Lung (tissue), 17 donors: ENCODE measurements at places on chromosomes 1 and 21. TPM values are rescaled to one million over a fixed set of nuclear protein-coding genes. Genes with fewer than 3 reads are reported as not detected.

PALMD gene
- 16.7 TPM for polyA plus RNA-seq

DNA sequence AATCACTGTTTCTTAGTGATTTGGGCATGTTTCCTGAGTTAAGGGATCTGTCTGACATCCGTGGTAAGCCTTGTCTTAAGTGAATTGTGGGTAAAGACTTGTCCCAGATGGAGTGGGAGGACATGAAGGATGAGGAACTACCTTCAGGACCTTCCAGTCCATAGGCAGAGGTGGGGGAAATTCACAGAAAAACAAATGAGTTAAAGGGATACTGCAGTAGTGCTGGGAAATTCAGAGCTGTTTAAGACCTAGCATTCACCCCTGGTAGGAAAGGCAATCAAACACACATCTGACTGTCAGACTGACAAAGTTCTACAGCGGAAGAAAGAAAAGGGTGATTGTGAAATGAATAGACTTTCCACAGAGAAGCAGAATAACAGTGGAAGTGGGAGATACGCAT lies 3.0 kb downstream of the GNAT2 start:
- peaks cover 23% of the 10 kb centered on the region for H3K4me1 ChIP-seq
- H3K27ac ChIP-seq, result peak overlapping the region; percentile 55
- peaks cover 2% of the 10 kb centered on the region for H3K27me3 ChIP-seq
- H3K36me3 ChIP-seq, result no peaks in the 10 kb centered on the region
- H3K4me3 ChIP-seq, result no peak overlapping the region

DNA sequence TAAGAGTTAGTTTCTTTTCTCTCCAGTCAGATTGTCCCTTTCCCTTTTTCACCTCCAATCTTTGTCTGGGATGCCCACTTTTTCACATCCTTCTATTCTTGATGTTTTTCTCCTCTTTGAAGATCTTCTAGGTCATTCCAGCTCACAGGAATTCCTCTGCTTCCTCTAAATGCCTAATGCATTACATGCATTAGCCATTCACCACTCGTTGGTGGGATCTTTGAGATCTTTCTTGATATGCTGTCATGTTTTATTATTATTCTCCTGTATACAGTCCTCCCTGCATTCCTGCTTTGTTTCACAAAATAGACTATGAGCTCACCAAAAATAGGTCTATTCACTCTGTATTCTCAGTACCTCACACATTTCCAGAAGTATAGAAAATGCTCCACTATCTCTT lies 129.0 kb downstream of the LYPLAL1 start:
- no peak overlapping the region for H3K4me3 ChIP-seq
- H3K27ac ChIP-seq, result no peak overlapping the region
- no peak for DNase-seq
- no peaks in the 10 kb centered on the region for H3K27me3 ChIP-seq
- H3K36me3 ChIP-seq, result no peaks in the 10 kb centered on the region

DNA sequence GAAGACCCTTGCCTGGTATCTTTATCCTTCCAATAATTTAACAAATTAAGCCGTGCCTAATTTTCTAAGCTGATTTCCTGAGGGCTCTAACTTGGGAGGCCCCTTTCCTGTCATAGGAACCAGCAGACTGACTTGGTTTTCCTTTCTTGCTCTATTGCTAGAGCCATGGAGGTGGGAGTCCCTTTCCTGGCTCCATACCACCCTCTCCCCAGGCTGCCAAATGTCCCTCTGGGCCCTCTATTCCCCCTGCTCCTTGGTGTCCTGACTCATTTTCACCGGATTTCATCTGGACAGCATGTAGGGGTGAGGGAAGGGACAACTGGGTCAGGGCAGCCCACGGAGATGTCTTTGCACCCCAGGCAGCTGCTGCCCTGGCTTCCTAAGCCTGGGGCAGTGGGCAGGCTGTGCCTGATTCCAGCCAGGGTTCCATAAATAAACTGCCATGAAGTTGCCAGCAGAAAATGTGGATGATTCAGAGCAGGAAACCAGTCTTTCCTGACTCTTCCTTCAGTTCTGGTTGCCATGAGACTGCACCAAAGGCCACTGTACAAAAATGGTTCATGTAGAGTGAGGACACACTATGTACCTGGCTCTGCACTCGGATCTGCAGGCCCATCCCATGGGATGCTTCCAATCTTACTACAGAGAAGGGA lies 38.0 kb upstream of the SERBP1 start:
- no peak overlapping the region for H3K27ac ChIP-seq
- H3K27me3 ChIP-seq, result no peaks in the 10 kb centered on the region
- H3K36me3 ChIP-seq, result no peaks in the 10 kb centered on the region
- H3K4me3 ChIP-seq, result no peak overlapping the region
- no peak for DNase-seq

DIP2A gene
- polyA plus RNA-seq, result 24.8 TPM

DNA sequence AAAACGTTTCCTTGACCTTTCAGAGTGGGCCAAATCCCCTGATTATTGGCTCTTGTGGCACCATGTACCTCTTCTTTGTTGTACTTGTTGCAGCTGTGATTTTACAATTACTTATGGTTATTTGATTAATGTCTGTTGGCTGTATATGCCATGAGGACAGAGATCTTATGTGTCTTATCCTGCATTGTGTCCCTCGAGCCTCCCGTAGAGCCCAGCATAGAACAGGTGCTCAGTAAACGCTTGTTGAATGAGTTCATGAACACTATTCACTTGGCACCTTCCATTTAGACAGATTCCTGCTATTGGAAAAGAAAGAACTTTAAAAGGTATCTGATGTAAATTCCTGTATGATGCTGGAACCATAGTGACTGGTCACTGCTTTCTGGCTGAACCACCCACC lies 48.4 kb downstream of the PGM1 start:
- H3K36me3 ChIP-seq, result peaks cover 11% of the 10 kb centered on the region
- H3K4me3 ChIP-seq, result no peak overlapping the region

DNA sequence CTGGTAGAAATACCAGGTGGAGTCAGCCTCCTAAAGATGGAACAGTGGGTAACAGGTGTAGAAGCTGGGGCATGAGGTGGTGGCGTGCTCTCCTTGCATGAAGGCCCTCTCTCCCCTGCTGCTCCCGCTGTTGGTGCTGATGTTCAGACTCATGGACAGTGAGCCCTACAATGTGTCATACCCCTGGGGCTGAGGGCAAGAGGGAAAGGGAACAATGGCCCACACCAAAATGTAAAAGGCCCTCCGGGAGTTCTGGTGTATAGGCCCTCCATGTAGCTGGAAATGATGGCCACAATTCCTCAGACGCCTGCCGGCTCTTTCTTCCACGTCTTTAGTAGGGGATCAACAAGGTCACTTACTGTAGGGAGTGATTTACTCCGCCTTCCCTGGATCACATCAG lies 194.9 kb downstream of the DYRK1A start:
- H3K4me3 ChIP-seq, result no peak overlapping the region
- H3K27ac ChIP-seq, result no peak overlapping the region
- DNase-seq, result no peak
- no peaks in the 10 kb centered on the region for H3K27me3 ChIP-seq

DNA sequence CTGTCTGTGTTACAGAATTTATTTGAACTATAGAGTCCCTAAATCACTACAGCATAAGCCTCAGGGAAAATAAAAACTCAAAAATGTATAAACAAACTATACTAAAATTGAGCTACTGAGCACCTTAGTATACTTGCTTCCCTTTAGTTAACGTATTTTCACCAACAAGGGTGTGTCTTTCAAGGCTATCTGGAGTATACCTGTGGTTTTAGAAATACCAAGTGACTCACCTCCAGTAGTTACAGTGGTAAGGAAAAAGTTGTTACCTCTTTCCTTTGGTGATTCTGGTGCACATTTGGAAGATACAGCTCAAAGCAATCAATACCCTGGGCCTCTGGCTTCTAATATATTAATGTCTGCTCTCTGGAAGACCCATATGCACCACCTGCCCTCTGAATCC lies 68.0 kb upstream of the C1orf105 start:
- peaks cover 13% of the 10 kb centered on the region for H3K4me1 ChIP-seq
- H3K36me3 ChIP-seq, result no peaks in the 10 kb centered on the region
- DNase-seq, result no peak

ADAMTSL4 gene
- 59.5 TPM for polyA plus RNA-seq

DNA sequence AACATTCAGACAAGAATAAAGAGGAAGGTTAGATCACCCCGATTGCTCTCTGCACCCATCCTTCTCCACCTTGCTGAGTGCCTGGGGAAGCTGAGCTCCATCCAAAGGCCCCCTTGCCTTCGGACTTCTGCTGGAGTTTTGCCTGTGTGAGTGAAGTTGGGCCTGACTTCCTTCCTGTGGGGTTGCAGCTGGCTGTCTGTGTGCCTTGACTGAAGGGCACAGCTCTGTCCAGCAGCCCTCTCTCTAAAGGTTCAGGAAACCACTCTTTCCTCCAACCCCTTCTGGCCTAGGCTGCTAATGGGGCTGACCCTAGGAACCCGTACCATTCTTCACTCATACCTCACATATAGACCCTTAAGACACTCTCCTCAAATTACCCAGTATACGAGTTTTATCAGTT lies 173.4 kb upstream of the HMCN1 start:
- H3K27me3 ChIP-seq, result no peaks in the 10 kb centered on the region
- peaks cover 3% of the 10 kb centered on the region for H3K4me1 ChIP-seq
- H3K36me3 ChIP-seq, result no peaks in the 10 kb centered on the region

GRCh38 chr1:10399444-10399941 lies 629 bp downstream of the PGD start:
- H3K36me3 ChIP-seq, result peaks cover 10% of the 10 kb centered on the region
- peak overlapping the region; percentile 93 for H3K27ac ChIP-seq
- no peaks in the 10 kb centered on the region for H3K27me3 ChIP-seq
- DNase-seq, result peak; percentile 53

SLC30A10 gene
- polyA plus RNA-seq, result not detected

- no peaks in the 10 kb centered on the region for H3K36me3 ChIP-seq
- H3K27ac ChIP-seq, result no peak overlapping the region
- no peak for DNase-seq
These were observed 8.8 kb upstream of the ZNF124 start for GRCh38 chr1:247180581-247180980.

GRCh38 chr1:66383611-66384010 lies 150.3 kb upstream of the SGIP1 start:
- H3K27me3 ChIP-seq, result no peaks in the 10 kb centered on the region
- no peak overlapping the region for H3K27ac ChIP-seq
- H3K4me3 ChIP-seq, result no peak overlapping the region
- DNase-seq, result no peak

- H3K4me1 ChIP-seq, result peaks cover 5% of the 10 kb centered on the region
- no peak for DNase-seq
- no peaks in the 10 kb centered on the region for H3K36me3 ChIP-seq
- H3K27me3 ChIP-seq, result no peaks in the 10 kb centered on the region
- H3K27ac ChIP-seq, result no peak overlapping the region
These were observed 216.3 kb upstream of the CAMK1G start for GRCh38 chr1:209367061-209367772.

DNA sequence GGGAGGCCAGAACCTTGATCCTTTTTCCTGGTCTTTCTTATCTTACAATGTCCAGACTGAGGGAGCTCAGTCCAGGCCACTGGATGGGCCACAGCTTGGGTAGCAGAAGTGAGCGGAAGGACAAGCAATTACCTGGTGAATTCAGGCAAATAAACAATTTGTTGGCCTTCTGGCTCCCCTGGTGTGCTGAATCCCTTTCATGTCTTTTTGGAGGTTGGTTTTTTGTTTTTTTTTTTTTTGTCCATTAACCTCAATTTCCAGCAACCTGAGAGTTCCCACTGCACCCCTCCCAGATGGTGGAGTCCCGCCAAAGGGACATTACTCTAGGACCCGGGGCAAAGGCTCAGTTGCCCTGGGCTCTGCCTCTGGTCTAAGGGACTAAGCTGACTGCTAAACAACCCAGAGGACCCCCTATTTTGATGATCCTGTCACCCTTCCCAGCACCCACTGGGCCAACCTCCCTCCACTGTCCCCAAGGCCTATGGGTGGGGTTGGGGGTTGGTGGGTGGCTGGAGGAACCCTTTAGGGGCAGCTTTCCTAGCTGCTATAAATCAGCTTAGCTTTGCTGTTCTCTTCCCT lies 85.5 kb downstream of the KCND3 start:
- H3K36me3 ChIP-seq, result no peaks in the 10 kb centered on the region
- peaks cover 8% of the 10 kb centered on the region for H3K4me1 ChIP-seq
- no peak for DNase-seq
- H3K4me3 ChIP-seq, result no peak overlapping the region

GRCh38 chr1:199290186-199290585 lies 651.3 kb downstream of the PTPRC start:
- DNase-seq, result no peak
- H3K27ac ChIP-seq, result no peak overlapping the region
- H3K4me3 ChIP-seq, result no peak overlapping the region
- no peaks in the 10 kb centered on the region for H3K27me3 ChIP-seq
- no peaks in the 10 kb centered on the region for H3K36me3 ChIP-seq

- H3K4me1 ChIP-seq, result peaks cover 4% of the 10 kb centered on the region
- peaks cover 25% of the 10 kb centered on the region for H3K36me3 ChIP-seq
- no peak for DNase-seq
- H3K27me3 ChIP-seq, result no peaks in the 10 kb centered on the region
- H3K27ac ChIP-seq, result no peak overlapping the region
- no peak overlapping the region for H3K4me3 ChIP-seq
These were observed 16.3 kb downstream of the SETD4 start for GRCh38 chr21:36044056-36044455.

DNA sequence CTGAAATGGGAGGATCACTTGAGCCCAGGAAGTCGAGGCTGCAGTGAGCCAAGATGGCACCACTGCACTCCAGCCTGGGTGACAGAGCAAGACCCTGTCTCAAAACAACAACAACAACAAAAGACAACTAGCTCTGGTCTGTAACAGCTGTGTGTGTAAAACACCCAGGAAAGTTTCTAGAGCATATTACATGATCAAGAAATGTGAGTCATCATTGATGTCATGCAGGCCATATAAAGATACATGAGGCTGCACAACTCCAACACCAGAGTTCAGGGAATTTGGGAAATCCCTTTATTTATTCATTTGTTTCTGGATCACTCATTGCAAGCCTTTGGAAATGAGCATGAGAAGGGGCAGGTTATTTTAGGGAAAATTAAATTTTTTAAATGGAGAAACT lies 50.3 kb upstream of the CTPS1 start:
- no peak overlapping the region for H3K27ac ChIP-seq
- no peaks in the 10 kb centered on the region for H3K4me1 ChIP-seq
- no peaks in the 10 kb centered on the region for H3K36me3 ChIP-seq
- no peaks in the 10 kb centered on the region for H3K27me3 ChIP-seq

OR2W3 gene
- 0.35 TPM for polyA plus RNA-seq

DNA sequence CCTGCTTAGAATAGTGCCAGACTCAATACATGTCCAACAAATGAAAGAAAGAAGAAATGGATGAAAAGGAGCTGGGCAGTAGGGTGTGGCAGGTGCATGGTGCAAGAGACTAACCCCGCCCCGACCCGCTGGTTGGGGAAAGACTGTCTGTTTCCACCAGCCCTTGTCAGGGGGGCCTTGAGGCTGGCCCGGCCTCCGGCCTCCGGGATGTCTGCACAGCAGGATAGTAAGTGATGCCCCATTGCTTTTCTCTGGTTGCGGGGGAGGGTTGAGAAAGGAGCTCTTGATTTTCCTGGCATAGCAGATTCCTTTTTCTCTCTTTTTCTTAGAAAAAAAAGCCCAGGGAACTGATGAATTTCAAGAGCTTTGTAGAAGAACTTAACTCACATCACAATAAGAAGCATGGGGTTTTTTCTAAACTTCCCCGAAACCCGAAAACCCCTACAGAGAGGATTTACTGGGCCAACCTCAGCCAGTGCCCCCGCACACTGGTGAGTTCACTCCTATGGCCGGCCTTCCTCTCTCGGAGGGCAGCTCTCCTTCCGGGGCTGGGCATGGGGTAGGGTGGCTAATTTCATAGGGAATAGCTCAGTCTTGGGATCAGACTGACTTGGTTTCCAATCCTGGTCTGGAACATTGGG lies 12.5 kb upstream of the TTC22 start:
- no peak overlapping the region for H3K4me3 ChIP-seq
- H3K27ac ChIP-seq, result no peak overlapping the region
- H3K4me1 ChIP-seq, result no peaks in the 10 kb centered on the region
- no peaks in the 10 kb centered on the region for H3K27me3 ChIP-seq
- no peaks in the 10 kb centered on the region for H3K36me3 ChIP-seq
- no peak for DNase-seq

- H3K4me1 ChIP-seq, result no peaks in the 10 kb centered on the region
- H3K27ac ChIP-seq, result no peak overlapping the region
- no peaks in the 10 kb centered on the region for H3K27me3 ChIP-seq
- no peak for DNase-seq
These were observed 2.1 kb downstream of the MPL start for GRCh38 chr1:43339584-43340232.

RGS1 gene
- 8.0 TPM for polyA plus RNA-seq
